ENCODE measurements at places on chromosomes 4 and X.

DNA sequence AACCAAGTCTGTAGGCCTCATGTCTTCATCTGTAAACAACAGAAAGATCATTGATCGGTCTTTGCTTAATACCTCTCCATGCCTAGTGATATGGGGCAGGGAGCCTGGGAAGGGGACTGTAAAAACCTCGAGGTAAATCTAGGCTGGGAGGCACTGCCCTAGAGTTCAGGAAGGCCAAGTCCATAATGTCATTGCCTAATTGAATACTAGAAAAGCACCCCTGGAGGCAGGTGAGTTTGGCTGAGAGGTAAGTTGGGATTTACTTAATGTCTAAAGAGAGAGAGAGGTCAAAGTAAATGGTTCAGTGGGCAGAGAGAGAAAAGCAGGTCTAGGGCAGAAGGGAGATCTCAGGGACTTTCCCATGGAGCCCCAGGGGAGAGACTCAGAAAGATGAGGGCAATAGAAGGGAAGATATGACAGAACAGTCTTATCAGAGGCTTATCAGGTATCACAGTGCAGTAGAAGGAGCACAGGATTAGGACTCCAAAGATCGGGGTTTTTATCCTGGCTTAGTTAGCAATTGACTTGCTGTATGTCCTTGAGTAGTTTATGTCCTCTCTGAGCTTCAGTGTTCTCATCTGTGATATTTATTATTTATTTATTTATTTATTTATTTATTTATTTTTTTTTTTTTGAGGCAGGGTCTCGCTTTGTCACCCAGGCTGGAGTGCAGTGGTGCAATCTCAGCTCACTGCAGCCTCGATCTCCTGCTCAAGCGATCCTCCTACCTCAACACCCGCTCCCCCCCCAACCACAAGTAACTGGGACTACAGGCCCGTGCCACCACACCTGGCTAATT is 85.2 kb downstream of the SLC16A2 start:
- no peak for DNase-seq

GRCh38 chr4:95889662-95890061 is 49.8 kb downstream of the PDHA2 start:
- no peak for DNase-seq

DNA sequence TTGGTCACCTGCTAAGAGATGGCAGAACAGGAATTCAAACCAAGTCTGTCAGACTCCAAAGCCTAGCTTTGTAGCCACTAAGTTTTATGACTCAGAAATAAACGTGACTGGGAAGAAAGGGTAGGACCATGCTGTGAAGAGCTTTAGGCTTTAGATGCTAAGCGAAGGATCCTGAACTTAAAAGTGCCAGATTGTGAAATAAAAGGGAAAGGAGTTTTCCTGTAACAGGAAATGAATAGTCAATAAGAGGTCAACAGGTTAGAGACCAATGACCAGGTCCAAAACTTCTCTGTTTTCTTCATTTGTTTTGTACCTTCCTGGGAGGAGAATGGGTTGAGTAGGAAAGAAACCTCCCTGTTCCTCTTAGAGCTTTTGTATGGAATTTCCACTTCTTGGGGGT is 98.8 kb upstream of the EOLA2 start:
- DNase-seq, result no peak

DNA sequence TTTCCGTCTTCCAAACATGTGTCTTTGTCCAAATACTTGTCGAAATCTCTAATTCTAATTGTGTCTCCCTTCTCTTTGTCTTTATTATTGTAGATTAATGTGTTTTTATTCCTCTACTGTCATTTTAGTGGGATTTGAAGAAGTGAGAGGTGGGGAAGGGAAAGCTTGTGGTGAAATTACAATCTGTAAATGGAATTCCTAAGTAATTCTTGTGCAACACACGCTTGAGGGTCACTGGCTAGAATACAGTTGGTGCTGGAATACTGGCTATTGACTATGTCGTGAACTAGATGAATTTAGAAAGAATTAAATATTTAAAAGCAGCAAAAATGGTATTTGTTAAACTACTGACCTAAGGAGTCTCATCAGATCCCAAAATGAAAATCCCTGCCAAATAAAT is 10.7 kb upstream of the FNIP2 start:
- DNase-seq, result peak; percentile 63

DNA sequence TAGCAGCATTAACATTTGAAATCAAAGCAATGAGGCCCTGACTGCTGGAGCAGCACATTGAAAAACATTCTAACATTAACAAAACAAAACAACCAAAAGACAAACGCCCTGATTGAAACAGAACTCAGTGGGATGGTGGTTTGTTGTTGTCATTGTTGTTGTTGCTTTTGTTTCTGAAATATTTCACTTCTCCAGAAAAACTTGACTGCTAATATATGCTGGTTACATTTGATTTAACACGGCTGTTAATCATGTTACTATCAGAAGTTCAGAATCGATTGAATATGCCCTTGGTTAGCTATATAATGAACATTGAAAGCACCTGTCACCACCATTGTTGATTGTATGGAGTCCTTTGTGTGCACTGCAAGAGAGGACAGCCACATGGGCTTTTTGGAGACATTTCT is 790.4 kb upstream of the GALNTL6 start:
- no peak for DNase-seq

DNA sequence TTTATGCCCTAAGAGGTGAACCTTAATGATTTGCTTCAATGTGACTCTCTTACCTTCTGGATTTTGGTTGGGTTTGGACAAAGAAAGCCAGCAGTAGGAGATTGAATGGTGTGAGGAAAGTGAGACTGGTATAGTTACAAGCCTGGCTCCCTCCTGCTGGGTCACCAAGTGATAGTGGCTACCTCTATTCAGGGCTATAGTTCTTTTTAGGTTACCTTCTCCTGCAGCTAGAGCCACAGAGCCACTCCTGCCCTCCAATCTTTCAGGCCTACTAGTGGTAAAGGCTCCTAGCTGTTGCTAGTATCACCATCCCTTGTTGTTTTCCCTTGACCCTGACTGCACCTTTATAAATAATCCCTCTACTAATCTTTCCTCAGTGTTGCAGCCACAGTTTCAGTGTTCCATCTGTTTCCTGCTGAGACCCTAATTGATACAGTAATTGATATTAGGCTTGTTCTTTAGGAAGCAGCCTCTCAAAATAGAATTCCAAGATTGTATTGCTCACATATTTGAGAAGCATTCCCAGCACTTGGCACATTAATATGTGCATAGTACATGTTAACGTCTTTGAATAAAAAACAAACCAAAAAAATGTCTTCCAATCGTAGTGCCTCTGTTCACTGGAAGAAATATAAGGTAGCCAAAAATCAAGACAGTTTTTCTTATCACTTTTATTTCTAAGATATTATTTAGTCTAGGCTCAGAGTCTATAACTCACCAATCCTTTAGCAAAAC is 82.3 kb downstream of the SRPX start:
- no peak for DNase-seq

DNA sequence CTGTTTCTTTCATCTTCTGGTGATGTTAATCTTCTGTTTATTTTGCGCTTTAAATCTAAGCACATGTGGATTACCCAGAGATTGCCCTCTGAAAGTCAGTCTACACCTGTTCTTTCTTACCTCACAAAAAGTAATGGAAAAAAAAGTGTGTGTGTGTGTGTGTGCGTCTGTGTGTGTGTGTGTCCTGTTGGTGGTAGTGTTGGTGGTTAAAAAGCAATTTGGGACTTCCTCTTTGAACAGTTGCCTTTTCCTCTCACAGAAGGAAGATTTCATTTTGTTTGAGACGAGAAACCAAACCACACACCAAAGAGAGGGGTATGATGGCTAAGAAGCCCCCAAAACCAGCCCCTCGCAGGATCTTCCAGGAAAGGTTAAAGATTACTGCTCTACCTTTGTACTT is at the start of gene STAP1:
STAP1 (plus strand) TSS at position 235 of the 400 bp plus-strand sequence; CDS start at position 318, 83 bp downstream.
- no peak for DNase-seq

GRCh38 chr4:48772556-48772955 is 7.5 kb downstream of the FRYL start:
- DNase-seq, result no peak

- no peak for DNase-seq
Observed at GRCh38 chr4:106385853-106386393, 17.3 kb upstream of the GIMD1 start.

DNA sequence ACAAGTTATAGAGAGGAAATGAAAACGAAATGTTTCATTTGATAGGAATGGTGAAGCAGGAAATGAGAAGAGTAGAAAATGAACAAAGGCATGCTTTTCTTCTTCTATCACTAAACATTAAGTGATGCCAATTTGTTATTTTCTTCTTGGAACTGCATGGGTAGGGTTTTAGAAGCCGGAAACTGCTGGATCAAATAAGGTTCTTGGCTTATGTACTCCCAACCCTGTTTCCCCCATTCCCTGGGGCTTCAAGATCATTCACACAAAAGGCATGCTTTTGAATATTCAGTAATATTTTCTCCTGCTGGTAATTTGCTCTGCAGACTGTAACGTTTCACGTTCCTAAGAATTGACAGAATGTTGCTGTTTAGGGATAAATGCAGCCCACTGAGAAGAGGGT is 224.1 kb downstream of the NLGN4X start:
- DNase-seq, result no peak

- DNase-seq, result no peak
Observed at GRCh38 chr4:155430895-155431795, 54.4 kb upstream of the MAP9 start.

DNA sequence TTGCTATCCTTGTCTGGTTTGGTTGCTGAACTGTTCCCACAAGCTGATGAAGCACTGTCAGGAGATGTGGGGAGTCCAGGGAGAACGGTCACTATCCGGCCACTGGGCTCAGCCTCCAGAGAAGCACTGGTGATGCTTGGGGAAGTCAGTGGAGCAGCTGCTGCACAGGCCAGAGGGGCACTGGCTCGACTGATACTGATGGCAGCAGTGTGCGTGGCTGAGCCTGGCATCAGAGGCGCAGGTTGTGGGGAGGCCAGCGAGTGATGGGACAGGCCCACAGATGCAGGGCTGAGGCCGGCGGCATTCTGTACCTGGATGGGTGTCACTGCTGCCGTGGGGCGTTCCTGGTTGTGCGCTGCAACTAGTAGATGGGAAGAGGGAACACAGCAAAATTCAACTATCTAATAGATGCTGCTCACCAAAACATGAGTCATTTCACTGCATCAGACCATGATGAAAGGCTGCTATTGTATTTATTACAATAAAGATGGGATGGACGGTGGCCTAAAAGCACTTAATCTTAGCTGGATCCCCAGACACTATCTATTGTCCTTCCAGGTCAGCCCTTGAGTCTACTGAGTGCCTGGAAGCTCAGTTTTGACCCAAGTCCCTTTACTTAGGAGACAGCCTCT is 106.3 kb upstream of the CBR4 start:
- DNase-seq, result peak; percentile 42

DNA sequence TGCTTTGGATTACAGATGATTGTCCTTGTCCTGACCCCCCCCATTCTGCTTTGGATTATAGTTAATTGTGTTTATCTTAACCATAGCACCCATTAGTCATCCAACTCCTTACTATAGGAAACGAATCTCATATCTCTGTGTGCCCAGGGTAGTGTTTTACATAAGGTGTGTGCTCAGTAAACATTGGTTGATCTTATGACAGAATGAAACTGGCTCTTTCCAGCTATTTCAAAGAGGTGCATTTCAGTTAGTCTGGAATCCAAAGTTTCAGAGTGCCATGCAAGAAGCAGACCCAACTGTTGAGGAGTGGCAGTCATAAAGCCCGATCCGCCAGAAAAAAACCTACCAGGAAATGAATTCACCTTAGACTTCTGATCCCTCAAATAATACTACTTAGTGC is 14.7 kb downstream of the TRIM2 start:
- DNase-seq, result no peak

DNA sequence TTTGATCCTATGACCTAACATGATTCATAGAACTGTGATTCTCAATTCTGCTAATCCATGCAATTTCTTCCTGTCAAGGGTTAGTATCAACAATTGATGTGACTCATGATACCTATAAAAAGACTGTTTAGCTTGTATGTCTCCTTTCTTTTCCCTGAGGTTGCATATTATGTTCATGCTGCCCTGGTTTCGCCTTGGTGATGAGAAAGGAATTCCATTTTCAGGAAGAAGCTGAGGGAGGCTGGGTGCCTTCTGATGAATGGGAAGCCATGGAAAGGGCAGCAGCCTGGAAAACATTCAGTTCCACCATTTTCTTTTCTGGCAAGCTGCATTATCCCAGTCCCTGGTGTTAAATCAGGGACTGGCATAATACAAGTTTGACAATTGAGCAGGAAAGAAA is 976.5 kb downstream of the RPA4 start:
- DNase-seq, result peak; percentile 60

GRCh38 chrX:24672701-24673190 is 21.0 kb upstream of the POLA1 start:
- DNase-seq, result no peak

DNA sequence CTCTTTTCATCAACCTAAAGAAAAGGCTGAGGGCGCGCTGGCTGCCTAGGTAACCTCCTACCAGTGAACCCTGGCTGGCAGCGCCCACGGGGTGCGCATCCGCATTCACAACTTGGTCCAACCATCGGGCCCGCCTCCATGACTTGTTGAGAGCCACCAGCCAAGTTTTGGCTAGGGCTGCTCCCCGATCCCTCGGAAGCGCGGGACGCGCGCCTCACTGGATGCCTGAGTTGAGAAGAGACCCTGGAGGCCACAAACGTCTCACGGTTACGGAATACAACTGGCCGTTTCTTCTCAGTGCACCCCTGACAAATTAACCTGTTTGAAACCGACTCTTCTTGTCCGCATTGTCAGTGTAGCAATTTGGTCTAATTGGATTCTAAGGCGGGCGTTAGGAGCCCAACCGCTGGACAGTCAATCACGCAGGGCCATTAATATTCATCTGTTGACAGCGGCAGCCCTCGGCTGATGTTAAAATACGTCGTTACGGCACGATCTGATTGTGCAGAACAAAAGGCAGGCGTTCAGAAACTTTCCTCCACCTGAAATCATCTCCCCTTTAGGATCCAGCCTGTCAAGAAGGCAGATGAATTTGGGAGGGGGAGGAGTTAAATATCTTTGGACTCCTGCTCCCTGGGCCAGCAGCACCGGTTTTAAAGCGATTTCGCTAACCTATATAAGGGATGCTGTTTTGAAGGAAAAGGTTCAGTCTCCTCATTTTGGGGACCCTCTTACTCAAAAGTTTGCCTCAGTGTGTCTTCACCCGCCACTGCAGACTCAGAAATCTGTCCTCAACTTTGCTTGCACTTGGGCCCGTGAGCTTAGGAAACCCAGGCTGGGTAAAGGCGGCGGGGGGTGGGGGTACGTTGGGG is 1.2 kb downstream of the GPC3 start:
- DNase-seq, result no peak

GRCh38 chrX:132712350-132712749 is 223.5 kb upstream of the MBNL3 start:
- no peak for DNase-seq

- DNase-seq, result peak; percentile 77
Observed at GRCh38 chrX:9907645-9908387, 59.3 kb upstream of the CLDN34 start.

GRCh38 chrX:54415534-54416350 is 24.5 kb upstream of the TSR2 start:
- DNase-seq, result no peak

Data from fibroblast of upper back skin (primary cell).